Fibroblast of upper back skin (primary cell): ENCODE measurements at places on chromosomes 2 and 18.

- peak; percentile 57 for DNase-seq
Observed at GRCh38 chr18:58867281-58867961, 2.7 kb downstream of the ZNF532 start.

- peak; percentile 1 for DNase-seq
Observed at GRCh38 chr2:41137031-41137430, 685.1 kb upstream of the SLC8A1 start.

- DNase-seq = no peak
Observed at GRCh38 chr2:239772721-239773120, 252.4 kb downstream of the NDUFA10 start.

GRCh38 chr2:24984912-24985311 lies 13.2 kb upstream of the DNAJC27 start:
- DNase-seq = peak; percentile 45

- no peak for DNase-seq
Observed at GRCh38 chr2:191836853-191837769, 9.8 kb downstream of the CAVIN2 start.

DNA sequence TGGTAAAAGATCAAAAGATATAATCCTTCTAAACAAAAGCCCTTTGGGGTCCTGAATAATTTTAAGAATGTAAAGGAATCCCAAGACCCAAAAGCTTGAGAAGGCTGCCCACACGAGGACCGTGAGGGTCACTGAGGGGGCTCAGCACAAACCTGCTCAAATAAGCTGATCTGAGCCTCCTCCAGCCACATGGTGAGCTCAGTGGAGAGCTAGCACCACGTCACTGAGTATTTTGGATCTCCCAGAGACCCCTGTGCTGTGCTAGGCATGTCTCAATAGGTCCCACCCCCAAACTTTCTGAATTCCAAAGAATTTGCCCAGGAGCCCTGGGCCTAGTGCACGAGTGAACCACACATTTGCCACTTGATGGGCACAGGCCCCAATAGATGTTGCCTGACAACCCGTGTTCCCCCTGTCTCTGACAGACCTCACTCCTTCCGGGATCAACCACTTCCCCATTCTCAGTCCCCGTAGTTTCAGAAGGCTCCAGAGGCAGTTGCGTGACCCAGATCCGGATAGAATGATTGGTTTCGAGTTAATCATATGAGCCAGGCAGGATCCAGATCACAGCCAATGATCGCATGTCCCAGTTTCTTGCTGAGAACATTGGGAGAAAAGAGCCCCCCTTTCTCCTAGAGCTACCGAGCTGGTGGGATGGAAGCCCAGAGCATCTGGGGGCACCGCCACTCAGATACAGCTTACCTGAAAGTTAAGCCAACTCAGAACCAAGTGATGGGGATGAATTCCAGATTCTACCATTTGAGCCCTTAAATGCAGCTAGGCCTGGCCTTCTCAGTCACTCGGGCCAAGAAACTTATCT lies 203.8 kb downstream of the TNS1 start:
- no peak for DNase-seq

DNA sequence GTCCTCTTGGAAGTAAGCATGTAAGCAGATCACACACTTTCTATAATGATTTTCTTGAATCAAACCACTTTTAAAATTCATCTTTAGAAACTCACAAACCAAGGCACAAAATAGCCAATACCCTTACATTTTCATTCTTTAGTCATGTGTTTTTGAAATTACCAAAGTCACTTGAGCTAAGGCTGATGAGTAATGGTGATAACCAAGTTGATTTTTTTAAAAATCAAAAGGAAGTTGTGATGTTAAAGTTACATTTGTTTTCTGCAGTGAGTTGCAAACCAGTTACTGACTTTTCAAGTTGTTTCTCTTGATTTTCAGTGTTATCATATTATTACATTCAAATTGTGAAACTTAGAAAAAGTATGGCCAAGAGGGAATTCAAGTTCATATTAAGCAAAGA lies 21.5 kb upstream of the IL18RAP start:
- no peak for DNase-seq

DNA sequence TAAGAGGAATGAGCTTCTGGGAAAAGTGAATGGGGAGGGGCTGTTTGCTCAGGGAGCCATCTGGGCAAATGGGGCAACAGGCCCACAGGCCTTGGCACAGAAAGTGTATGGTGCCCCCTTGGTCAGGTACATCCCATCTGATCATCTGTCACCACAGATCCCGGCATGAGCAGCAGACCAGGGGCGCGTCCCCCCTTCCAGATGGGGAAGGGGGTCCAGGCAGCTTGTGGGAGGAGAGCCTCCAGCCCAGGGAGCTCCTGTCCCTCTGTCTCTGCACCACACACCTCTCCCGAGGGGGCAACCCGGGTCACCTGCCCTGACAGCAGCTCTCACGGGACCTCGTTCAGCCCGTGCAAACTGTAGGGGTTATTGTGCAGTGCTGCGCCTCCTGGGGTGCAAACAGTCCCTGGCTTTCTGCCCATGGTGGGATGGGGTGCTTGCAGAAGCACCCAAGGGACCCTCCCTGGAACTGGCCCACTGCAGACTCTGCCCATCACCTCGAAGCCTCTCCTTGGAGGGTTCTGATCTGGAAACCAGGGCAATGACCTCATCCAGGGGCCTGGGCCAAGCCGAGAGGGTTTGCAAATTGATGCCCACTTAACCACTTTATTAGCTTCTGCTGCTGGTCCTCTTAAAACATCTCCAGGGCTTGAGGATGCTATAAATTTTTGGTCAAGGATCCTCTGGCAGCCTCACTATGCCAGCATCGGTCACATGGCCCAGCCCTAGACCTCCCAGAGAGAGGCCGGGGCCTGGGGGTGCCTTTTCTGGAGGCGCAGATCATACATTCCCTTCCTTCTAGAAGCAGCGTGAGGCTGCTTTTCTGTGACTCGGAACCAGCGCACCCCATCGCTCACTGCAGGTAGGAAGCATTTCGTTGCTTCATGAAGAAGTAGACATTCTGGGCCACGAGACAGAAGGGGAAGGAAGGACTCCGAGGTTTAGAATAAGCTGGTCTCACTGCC lies 7.6 kb upstream of the BOK start:
- no peak for DNase-seq

DNA sequence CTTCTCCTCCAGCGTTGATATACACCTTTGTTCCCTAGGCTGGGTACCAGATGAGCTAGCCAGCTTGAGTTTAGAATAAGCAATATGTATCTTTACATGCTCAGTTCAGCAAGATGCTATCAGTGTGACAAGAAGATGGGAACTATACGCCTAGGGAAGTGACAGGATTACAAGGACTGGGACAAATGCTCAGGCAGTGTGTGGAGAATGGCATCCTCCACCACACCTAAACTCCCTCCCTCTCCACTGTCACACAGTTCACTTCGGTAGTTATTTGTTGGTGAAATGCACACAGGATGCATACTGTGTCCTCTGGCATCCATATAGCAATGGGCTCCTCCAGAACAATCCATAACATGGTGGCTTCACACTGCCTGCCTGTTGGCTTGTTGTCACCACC lies 7.7 kb downstream of the STAT1 start:
- DNase-seq = no peak

- DNase-seq = peak; percentile 49
Observed at GRCh38 chr2:101520246-101520645, 45.3 kb upstream of the RFX8 start.

DNA sequence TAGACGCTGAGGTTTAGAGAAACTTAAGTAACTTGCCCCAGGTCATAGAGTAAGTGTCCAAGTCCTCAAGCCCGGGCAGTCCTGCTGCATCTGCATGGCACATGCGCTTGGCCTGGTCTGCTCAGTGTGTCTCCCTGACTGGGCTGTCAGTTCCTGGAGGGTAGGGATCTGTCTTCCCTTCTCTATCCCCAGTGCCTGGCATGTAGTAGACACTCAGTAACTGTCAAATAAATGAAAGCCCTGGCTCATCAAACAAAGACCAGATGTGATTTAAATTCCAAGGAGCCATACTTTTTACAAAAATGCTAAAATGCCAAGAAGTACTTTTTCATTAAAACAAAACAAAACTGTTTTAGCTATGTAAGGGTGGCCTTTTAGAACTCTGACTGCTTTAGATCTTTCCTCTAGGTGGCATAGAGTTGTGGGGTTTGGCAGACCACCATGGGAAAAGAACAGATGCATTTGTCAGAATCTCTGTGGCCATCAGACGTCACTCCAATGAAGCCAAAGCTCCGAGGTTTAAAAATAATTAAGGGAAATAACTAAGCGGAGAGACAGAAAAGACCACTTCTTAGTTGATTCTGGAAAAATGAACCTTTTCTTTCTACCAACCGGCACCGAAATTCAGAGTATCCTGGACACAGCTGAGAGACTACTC lies 34.0 kb downstream of the EPAS1 start:
- DNase-seq = peak; percentile 50

DNA sequence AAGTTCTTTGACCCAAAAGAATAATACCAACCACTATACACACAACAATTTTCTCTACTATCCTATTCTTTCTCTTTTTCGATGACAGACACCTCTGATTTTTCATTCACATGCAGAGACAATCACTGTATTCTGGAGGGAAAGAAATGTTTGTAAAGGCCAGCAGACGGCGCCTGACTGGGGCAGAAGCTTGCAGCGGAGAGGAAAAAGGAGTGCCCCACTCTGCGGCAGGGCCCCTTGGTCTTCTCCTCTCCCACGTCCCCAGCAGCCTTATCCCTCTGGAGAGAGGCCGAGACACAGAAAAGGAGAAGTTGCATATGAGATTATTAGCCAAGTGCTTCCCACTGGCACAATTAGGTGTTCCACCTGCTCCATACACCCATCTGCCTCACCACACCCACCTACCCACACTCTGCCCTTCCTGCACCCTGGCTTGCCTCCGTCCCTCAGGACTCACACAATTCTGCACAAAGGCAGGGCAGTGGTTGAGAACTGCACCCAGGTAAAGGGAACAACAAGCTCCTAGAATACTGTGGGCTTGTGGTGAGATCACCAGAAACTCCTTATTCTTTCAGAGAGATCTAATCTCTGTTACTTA lies 687.3 kb downstream of the NRXN1 start:
- DNase-seq = no peak

DNA sequence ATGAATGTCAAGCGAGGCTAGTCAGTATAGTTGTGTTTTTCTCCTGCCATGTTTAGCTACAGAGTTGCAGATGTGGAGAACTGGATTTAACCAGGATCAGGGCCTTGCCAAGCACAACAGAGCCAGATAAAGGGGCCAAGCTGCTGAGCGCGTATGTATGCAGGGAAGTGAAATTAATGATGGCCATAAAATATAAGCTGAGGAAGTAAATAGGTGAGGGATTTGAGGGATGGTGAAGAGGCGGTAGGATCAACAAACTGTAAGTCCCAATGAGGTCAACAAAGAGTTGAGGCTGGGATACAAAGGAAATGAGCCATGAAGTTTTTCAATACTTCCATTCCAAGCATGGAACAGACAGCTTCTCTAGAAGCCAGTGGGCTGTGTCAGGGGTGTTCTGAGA lies 10.6 kb downstream of the LRP2 start:
- no peak for DNase-seq

- no peak for DNase-seq
Observed at GRCh38 chr2:42636934-42637333, 68.5 kb downstream of the MTA3 start.

DNA sequence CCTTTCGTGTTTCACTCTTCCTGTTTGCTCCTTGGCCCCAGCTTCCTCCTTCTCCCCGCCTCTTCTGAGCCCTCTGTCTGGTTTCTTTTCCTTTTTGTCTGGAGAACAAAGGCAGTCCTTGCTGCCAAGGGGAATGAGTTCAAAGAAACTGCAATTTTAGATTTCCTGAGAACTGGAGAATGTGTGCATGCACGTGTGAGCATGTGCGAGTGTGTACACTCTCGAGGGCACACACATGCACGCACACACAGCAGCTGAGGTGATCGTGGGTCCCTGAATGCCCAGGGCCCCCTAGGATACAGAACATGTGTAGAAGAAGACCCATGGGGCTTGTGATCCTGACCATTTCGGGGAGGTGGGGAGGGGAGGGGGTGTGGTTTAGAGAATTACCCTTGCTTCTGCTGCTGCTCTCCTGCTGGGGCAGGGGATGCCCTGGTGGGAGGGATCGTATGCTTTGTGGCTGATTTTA lies 151.8 kb downstream of the DYSF start:
- DNase-seq = no peak

GRCh38 chr2:96409081-96409819 lies 73.7 kb downstream of the NCAPH start:
- no peak for DNase-seq

- DNase-seq = no peak
Observed at GRCh38 chr2:96103187-96103601, 13.2 kb downstream of the ADRA2B start.

DNA sequence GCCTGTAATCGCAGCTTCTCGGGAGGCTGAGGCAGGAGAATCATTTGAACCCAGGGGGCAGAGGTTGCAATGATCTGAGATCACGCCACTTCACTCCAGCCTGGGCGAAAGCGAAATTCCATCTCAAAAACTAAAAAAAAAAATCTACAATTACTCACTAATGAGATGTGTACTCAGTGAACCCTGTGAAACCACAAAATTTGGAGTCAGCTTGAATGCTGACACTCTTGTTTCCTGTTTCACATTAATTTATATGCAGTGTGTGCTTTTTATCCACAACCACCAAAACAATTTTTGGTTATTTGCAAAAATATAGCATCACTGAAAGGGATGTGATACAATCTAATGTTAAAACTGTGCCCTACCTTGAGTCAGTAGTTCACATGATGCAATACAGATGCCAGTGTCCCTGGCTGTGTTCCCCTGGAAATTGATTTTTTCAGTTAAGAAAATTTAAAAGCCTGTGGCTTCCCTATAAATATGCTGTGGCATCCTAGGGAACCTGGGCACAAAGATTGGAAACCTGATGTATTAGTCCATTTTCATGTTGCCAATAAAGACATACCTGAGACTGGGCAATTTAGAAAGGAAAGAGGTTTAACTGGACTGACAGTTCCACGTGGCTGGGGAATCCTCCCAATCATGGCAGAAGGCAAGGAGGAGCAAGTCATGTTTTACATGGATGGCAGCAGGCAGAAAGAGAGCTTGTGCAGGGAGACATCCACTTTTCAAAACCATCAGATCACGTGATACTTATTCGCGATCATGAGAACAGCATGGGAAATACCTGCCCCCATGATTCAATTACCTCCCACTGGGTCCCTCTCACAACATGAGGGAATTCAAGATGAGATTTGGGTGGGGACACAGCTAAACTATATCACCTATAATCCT lies 337.5 kb upstream of the NT5C1B start:
- no peak for DNase-seq

- DNase-seq = peak; percentile 68
Observed at GRCh38 chr2:53636596-53636995, 131.0 kb upstream of the CHAC2 start.

- no peak for DNase-seq
Observed at GRCh38 chr2:169478745-169479256, 493 bp upstream of the BBS5 start.

DNA sequence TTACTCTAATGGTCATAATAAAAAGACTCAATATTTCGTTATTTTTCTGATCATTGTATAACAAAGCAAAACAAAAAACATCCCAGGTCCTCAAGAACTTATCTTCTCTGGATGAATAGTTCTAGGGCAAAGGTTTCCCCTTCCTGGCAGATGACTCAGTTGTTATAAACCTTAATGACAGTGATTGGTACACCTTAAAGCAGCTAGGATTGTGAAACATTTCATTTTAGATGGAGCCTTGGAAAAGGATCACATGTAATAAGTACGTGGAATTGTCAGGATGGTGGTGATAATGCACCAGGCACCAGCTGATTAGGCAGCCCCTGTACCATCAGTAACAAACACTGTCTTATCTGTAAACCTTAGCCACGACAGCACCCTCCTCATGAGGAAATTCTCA lies 47.2 kb downstream of the MEP1B start:
- DNase-seq = no peak

GRCh38 chr2:236964291-236964690 lies 121.4 kb upstream of the COPS8 start:
- DNase-seq = no peak

GRCh38 chr2:217733461-217733860 lies 269.3 kb downstream of the TNS1 start:
- peak; percentile 47 for DNase-seq
